ENCODE measurements at places on chromosomes 4 and X.

DNA sequence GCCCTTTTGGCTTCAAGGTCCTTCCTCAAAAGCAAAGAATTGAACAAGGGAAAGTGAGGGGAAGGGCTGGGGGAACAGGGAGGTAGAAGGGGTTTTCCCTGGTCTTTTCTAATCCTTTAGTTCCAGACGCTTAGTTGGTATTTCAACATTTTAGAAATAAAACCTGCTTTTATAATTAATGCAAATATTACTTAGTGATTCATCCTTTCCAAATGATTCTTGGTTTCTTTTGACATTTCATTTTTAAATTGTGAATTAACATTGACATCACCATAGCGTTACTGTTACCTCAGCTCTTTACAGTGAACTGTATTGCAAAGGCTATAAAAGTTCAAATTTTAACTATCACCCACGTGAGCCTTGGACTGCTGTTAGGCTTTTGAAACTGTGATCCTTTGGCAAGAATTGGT, 20.9 kb downstream of the NFKB1 start:
- no peak for DNase-seq

DNA sequence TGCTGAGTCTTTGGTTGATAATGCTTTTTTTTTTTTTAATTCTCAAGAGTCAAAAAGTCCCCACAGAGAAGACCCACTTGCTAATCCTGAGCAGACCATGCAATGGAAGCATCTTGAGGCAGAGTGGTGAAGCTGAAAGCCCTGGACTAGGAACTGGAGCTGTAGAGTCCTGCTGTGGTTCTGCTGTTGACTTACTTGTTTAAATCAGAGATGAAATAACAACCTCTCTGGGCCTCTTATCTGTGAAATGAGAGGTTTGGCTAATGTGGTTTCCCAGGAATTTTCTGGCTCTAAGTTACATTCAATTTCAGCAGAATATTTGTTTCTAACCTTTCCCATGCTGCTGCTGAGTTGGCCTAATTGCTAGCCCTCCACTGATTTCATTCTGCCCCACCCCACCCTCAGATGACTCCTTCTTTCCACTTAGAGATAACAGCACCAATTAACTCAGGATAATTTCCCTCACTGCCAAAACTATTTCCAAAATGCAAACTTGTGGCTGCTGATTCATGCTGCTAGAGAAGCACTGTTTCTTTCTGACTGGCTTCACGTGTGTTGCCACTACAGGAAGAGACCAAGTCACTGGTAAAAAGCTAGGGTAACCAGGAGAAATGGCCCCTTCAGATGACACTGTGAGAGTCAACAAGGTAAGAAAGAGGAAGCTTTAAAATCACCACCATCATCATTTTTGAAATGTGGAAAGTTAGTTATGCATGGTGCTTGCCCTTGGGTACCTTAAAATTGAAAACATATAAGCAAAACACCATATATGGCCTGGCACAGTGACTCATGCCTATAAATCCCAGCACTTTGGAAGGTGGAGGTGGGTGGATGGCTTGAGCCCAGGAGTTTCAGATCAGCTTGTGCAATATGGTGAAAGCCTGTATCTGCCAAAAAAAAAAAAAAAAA, 326.4 kb downstream of the DCHS2 start:
- DNase-seq: no peak

DNA sequence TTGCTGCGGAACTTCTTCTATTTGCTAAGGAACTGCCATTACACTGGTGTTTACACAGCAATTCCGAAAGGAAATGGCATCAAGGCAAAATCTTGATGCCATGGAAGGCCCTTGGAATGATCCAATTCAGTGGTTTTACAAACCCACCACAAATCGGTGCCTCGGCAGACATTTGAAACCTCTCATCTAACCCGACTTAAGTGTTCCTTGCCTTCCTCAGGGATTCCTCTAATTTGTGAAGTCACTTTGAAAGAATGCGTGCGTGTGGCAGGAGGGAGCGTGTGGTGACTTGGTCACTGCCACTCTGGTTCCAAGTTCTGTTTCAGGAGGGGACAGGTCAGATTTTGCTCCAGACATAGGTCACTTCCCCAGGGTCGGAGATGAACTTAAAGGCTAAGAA, 4.8 kb downstream of the NOP14 start:
- DNase-seq: no peak

DNA sequence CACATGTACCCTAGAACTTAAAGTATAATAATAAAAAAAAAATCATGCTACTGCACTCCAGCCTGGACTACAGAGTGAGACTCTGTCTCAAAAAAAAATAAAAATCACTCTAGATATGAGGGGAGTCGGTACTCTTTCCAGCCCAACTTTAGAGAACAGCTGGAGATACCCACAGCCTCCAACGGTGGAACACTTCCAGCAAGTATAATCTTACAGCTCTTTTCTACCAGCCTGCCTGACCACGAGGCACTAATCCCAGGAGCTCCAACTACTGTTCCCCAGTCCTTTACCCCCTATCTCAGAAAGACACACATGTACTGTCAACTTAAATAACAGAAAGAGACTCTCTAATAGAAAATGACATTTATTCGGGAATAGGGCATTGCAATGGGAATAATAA, 46.8 kb downstream of the STEEP1 start:
- no peak for DNase-seq

DNA sequence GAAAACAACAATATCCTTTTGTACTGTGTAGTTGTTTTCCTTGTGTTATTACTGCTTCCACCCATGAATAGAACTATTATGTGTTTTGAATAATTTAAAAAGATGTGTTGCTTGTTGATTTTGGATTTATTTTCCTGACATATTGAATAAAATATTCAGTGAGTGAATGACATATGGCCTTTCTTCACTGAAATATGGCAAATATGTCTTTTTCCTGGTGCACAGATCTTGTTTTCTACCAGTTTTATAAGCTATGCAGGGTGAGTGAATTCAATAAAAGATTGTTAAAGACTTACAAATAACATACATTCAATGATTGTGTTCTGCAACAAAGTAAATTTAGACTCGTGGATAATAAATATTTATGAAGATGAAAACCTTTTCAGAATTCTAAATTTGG, 1216.3 kb upstream of the ADGRL3 start:
- DNase-seq: no peak

All from head of caudate nucleus (tissue), 42 donors.